ENCODE measurements at places on chromosomes 3 and 15.
A peak's percentile ranks its signal among the peaks of the same experiment; 100 is the strongest.

GRCh38 chr3:72613871-72614270, 234.4 kb downstream of the SHQ1 start:
- DNase-seq = no peak

- peak; percentile 56 for DNase-seq
Measured at GRCh38 chr3:46087871-46088270, 60.6 kb upstream of the XCR1 start.

DNA sequence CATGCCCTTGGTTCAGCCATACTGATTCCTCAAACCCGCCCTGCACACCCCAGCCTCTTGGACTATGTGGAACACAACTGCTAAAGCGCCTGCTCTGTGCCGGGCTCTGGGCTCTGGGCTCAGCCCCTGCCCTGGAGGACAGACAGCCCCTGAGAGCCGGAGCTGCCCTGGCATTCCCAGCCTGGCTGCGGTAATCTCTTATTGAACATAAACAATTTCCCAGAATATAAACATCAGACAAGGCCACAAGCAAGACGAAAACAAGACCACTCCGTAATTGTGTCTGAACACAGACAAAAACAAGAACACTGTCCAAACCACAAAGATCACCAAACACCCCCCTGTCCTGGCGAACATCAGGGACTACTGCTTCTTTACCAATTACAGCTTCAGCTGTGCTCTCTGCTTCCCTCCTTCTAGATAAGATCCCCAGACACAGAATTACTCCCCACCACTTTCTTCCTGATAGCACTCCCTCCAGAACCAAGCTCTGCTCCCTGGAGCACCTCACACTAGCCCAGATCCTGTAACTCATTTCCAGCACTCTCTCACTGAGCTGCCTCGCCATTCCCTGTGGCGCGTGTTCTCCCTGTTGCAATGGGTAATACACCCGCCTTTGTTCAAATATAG, 57.1 kb upstream of the TLE3 start:
- DNase-seq = no peak

GRCh38 chr3:151804267-151804666, 9.6 kb upstream of the AADAC start:
- no peak for DNase-seq

DNA sequence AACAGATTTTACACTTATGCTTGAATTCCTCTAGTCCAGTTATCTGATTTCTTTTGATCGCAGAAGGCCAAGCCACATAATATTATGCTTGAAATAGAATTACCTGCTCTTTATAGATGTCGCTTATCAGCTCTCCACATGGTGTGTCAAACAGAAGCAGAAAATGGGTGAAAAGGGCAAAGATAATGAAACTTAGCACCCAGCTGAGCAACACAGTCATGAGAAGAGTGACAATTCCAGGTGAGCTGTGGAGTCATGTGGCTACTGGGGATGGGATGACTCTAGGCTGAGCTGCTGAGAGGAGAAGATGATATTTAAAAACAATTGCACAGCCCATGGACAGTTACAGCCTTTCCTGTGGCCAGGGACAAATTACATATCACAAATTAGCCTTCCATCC, 398.7 kb upstream of the PDZRN3 start:
- no peak for DNase-seq

All from renal cortical epithelial cell (primary cell).